ENCODE measurements at places on chromosomes 5 and 9. TPM values are rescaled to one million over a fixed set of nuclear protein-coding genes. Genes with fewer than 3 reads are reported as not detected.

Gene PAPPA
- 2.8 TPM for total RNA-seq

Gene MRPL36
- total RNA-seq: 43.2 TPM

DNA sequence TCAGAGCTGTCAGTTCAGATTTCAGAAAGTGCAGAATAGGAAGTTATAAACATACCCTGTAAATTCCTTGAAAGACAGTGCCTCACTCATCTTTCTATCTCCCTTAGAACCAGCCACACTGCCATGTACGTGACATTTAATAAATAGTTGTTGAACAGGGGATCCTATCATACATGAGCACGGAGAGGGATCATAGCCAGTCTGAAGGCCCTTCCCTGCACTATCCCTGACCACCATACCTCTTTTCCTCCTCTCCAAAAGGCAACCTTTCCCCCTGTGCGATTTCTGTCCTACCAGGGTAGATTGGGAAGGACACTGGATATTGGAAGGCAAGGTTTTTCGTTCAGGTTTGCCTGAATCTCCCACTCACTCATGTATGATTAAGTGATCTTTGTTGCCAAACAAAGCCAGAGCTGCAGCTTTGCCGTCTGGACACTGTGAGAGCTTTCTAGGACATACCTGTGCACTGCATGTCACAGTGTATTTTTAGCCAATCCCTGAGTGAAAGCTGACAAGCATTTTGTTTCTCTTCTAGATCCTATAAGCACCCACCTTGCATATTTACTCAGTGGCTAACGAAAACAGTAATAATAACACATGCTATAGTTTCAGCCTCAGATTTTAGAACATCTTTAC, 986.5 kb upstream of the WWC1 start:
- no peak for DNase-seq

Gene OTP
- total RNA-seq: not detected

DNA sequence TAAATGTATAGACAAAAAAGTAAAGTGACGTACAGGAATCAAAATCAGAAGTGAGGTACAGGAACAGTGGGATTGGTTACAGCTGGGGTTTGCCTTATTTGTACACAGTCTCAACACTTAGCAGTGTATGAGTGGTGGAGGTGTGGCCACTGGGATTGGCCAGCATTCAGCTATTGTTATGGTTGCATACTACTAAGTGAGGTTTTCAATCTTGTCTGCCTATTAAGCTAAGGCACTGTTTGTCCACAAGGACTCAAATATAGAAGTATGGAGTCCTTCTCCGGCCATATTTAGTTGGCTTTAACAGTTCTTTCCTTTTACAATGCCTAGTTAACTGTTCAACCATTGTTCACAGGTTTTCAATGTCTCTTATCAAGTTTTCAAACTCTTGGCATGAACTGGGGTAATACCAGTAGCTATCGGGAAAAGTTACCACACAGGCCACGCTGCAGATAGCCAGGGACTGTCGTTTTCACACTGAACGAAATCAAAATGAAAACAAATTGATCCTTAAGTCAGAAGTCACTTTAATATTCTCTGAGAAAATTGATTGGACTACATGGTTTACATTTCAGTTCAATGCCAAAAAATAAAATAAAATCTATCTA, 176.0 kb upstream of the FREM1 start:
- no peak for DNase-seq

- DNase-seq: no peak
Observed at GRCh38 chr9:79698967-79699366, 127.2 kb downstream of the TLE4 start.

Gene TMEFF1
- total RNA-seq: 0.46 TPM

GRCh38 chr5:137636099-137636498, 99.8 kb downstream of the KLHL3 start:
- DNase-seq: no peak

- DNase-seq: no peak
Observed at GRCh38 chr5:44935262-44935661, 126.5 kb downstream of the MRPS30 start.

Gene ORM2
- total RNA-seq: 0.32 TPM

Gene PCDHGA3
- total RNA-seq: 22.9 TPM

Gene RASGEF1C
- 0.40 TPM for total RNA-seq

DNA sequence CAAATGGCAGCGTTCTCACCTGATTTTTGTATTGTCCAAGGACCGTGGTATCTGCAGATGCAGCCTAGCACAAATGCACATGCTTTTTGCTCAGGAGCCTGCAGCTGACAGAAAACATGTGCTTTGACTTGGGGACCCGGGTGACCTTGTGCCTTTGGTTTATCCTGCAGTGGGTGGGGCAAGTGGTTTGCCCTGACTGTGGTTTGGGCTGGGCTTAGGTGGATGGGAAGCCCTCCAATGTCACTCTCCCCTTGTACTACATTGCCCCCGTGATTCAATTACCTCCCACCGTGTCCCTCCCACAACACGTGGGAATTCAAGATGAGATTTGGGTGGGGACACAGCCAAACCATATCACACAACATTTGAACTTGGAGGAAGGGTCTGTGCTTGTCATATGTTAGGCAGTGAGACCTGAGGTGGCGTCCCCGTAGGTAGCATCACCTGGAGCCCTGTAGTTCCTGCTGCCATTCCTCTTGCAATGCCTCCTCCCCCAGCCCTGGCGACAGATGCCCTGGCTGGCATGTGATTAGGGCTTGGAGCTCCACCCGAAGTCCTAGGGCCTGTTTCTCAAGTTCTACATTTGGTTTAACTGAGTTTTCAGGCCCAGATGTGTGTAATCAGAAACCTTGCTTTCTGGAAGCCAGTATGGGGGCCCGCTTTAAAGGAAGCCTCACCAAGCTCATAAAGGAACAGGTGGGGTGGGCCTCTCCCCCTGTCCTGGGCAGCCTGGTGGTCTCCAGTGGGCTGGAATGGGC, 2.1 kb downstream of the ANKRD33B start:
- peak; percentile 77 for DNase-seq

DNA sequence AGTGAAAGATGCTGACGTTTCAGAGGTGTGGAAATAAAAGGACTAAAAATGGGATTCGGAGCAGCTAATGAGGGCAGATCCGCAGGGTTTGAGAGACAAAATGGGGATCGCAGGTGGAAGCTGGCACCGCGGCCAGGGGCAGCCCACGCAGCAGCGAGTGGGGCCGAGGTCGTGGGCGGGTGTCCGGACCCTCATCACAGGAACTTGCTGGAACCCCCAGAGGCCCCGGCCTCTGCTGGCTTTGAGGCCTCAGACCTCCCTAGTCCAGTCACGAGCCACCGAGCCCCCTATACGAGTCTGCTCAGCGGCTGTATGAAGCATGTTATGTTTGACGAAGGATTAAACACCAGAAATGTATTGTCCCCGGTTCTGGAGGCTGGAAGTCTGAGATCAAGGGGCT, 45.8 kb upstream of the FCN1 start:
- DNase-seq: peak; percentile 51

Gene SH3GLB2
- total RNA-seq: 40.6 TPM

DNA sequence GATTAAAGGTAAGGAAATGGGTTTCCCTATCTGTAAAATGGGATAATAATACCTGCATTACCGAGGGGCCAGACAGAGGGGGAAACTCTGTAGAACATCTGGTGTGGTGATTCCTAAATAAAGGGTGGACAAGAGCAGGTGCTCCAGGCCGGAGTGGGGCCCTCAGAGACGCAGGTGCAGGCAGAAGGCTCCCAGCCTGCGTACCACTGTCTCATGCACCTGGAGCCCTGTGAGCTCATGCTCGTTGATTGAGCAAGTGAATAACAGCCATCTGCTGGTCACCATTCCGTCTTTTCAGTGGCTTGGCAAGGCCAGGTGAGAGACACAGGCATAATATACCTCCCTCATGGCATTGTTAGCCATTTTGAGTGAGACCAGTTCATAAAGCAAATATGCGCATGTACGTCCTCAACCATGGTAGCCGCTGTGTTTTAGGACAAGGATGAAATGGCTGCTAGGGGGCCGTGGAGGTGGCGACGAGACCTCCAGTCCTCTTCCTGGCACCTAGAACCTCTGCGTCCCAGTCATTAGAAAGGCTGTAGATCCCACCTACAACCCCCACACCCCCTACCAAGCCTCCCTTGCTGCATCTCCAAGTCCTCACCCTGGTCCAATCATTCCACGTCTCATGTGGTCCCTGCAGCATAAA, 198.0 kb upstream of the MVB12B start:
- DNase-seq: peak; percentile 60

Gene FYB1
- total RNA-seq: 4.5 TPM

DNA sequence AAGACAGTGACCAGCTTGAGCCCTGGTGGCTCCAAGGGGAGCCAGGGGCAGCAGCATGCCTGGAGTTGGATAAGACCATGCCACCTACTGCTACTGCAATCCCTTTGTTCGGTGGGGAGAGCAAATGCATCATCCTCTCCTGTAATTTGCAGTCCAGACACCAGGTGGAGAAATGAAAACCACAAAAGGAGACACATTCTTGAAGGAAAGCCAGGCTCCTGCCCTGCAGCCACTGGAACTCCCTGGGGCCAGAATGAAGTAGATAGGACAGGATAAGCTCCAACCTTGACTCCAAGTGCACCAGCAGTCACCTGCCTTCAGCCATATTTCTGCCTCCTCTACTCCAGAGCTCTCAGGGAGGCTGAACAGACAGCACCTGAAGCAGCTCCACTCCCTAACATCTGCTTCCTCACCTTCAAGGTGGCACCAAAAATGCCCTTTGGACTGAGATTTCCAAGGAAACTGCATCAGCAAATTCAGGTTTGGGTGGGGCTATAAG, 65.1 kb upstream of the IQGAP2 start:
- no peak for DNase-seq

- DNase-seq: no peak
Observed at GRCh38 chr5:56908942-56909293, 478 bp upstream of the SETD9 start.

GRCh38 chr5:111675201-111675934, 81.6 kb downstream of the NREP start:
- no peak for DNase-seq

DNA sequence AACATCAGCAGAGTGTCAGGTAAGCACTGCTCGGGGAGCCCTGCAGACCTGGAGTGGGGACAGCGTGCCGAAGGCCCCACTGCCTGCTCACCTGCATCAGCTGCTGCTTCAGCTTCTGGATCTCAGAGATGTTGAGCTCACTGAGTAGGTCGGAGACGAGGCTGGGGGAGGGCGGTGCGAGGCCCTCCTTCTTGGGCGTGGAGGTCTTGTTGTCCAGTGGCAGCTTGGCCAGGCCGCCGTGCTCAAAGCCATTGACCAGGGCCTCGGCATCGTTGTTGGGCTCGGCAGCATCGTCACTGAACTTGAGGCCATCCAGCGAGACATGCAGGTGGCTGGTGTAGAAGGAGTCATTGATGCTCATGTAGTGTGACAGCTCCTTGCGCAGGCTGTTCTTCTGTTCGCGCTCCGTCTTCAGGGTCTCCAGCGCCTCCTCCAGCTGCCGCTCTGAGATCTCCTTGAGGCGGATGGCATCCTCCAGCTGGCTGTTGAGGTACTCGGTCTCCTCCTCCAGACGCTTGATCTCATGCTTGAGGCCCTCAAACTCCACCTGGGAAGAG, 44.3 kb downstream of the BICD2 start:
- no peak for DNase-seq

- no peak for DNase-seq
Observed at GRCh38 chr5:134647750-134648424, 698 bp upstream of the SEC24A start.

DNA sequence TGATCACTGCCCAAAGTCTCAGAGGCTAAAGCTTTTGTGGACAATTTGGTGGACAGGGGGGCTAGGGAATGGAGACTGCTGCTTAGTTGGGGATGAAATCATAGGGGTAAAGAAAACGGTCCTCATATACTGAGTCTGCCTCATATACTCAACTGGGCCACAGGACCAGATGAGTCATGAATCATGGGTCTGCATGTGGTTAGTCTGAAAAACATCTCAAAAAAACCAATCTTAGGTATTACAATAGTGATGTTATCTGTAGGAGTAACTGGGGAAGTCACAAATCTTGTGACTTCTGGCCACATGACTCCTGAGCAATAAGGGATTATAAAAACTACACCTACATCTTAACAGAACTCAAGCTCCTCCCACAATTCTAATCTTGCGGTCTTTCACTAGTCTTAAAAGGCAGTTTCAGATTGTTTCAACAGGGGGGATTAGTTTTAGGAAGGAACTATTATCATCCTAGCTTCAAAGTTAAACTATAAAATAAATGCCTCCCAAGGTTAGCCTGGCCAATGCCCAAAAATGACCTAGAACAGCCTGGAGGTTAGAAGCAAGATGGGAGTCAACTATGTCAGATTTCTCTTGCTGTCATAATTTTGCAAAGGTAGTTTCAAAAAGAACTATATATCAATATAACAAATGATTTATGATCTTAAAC, 17.5 kb downstream of the TMEM161B start:
- DNase-seq: no peak

GRCh38 chr5:123297866-123298265, 125.3 kb downstream of the CEP120 start:
- no peak for DNase-seq

Gene OR1Q1
- total RNA-seq: not detected

DNA sequence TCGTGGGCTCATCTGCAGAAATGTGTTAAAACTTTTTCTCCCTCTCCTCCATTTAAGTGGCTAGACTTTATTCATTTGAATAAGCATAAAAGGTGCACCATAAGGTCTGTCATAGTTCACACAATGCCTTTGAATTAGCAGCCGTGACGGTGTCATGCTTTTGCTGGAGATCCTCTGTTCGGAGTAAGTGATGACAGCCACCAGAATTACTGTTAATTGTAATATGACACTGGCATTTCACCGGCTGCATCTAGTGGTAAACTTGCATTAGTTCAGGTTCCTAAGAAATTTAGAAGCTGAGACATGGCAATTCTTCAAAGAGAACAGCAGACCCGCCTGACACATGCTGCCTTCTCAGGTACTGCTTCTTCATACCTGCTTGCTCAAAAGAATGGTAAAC, 241.7 kb downstream of the EBF1 start:
- no peak for DNase-seq

DNA sequence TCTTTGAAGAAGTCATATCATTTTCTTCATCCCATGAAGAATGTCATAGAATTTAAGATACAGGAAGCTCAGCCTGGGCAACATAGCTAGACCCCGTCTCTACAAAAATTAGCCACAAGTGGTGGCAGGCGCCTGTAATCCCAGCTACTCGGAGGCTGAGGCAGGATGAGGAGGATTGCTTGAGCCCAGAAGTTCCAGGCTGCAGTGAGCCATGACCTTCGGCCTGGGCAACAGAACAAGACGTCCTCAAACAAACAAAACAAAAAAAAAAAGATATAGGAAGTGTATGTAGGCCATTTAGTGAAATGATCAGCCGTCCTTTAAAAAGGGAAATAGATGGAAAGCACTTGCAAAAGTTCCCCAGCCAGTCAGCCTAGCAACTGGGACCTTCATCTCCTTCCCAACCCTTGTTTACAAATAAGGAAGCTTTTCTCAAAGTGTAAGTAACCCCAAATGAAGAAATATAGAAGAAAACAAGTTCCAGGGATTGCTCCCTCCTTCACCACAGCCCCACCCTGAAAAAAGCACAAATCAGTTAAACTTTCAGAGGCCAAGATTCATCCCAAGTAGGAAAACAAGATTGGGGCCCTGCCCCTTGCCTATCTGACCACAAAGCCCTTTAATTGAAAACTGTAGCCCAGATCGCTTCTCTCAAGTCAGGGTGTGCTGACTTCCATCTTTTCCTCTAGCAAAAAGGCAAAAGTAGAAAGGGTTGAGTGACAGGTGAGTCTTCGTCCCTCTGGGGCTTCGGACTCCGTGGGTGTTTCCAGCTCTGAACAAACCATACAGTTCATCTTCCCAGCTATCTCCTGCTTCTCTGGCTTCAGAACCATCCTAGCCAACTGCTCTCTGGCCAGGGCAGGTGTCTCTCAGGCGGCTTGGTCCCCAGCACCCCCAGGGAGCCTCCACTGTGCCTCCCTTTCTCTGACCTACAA, 1.2 kb downstream of the SLC31A2 start:
- DNase-seq: no peak
